Activated T-helper 1 cell treated with anti-CD3 and anti-CD28 coated beads, Interleukin-12 subunit alpha, Interleukin-12 subunit beta, Interleukin-2, Interleukin-4 antibody, amounts not matched to agents 30 ng/mL and 10 ng/mL and 1 ng/mL, durations not matched to agents 14 hours and 24 hours and 36 hours (primary cell): ENCODE measurements at places on chromosomes 12 and 14.

DNA sequence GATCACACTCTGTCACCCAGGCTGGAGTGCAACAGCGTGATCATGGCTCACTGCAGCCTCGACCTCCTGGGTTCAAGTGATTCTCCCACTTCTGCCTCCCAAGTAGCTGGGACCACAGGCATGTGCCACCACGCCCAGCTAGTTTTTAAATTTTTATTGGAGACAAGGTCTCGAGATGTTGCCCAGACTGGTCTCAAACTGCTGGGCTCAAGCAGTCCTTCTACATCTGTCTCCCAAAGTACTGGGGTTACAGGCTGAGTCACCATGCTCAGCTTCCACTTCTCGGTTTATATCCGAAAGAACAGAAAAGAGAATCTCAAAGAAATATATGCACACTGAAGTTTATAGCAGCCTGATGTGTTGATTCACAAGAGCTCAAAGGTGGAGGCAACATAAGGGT, 107.5 kb downstream of the SCARB1 start:
- DNase-seq, result no peak

- no peak for DNase-seq
These were observed 208.5 kb downstream of the ANO2 start for GRCh38 chr12:5736527-5736926.

DNA sequence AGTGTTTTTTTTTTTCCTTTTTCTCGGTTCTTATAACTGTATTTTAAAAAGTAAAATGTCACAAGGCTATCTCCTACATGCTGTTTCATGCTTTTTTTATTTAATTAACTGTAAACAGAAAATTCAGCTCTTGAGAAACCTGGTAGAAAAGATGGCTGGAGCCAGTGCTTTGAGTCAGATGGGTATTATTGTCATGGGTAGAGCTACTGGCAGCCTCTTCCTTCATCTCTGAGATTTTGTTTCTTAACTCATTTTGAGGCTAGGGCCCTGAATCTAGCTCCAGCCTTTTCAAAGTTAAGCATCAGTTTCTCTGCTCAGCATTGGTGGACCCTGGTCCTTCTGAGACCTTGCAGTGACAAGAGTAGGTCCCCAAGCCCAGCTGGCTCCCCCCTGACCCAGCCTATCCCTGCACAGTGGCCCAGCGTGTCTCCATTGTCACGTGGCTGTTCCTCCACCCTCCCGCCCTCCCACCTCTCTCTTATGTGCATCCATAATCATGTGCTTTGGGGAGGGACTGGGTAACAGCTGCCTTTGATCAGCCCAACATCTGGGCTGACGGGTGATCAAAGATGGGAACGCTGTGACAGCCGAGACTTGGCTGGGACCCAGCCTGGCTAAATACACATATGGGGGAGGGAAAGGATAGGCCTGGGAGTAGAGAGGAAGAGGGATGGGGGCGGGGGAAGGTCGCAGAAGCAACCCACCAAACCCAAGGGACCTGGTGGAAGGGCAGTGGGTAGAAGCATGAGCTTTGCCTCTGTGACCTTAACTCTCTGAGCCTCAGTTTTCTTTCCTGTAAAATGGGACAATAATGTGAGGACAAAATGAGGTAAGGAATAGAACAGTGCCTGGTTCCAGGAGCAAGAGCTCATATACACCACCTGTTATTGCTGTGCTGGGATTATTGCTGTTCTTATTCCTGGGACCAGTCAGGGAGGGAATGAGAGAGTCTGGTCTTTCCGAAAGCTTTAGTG, 24.4 kb upstream of the RBM19 start:
- no peak for DNase-seq

- DNase-seq, result no peak
These were observed 9.6 kb upstream of the IFI27L2 start for GRCh38 chr14:94139006-94139405.

DNA sequence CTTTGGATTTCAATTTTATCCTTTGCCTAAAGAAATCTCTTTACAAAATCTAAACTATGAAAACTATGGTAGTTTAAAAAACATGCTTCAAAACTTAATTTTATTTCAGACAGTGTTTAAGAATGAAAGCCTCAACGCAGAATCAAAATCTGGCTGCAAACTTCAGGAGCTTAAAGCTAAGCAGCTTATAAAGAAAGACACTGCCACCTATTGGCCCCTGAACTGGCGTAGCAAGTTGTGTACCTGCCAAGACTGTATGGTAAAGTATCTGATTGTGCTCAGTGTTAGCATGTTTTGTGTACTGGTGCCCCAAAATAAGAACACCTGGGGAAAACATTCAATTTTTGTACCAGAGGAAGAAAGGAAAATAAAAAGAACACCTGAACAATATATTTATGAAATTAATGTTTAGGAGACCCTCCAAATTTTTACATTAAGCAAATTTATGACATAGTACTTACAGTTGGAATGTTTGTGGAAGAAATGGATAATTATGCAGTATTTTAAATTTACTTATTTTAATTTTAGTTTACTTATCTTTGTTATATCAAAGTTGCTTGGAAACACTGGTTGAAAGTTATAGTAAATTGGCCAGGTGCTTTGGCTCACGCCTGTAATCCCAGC, 12.2 kb downstream of the UBR7 start:
- DNase-seq, result peak; percentile 14

DNA sequence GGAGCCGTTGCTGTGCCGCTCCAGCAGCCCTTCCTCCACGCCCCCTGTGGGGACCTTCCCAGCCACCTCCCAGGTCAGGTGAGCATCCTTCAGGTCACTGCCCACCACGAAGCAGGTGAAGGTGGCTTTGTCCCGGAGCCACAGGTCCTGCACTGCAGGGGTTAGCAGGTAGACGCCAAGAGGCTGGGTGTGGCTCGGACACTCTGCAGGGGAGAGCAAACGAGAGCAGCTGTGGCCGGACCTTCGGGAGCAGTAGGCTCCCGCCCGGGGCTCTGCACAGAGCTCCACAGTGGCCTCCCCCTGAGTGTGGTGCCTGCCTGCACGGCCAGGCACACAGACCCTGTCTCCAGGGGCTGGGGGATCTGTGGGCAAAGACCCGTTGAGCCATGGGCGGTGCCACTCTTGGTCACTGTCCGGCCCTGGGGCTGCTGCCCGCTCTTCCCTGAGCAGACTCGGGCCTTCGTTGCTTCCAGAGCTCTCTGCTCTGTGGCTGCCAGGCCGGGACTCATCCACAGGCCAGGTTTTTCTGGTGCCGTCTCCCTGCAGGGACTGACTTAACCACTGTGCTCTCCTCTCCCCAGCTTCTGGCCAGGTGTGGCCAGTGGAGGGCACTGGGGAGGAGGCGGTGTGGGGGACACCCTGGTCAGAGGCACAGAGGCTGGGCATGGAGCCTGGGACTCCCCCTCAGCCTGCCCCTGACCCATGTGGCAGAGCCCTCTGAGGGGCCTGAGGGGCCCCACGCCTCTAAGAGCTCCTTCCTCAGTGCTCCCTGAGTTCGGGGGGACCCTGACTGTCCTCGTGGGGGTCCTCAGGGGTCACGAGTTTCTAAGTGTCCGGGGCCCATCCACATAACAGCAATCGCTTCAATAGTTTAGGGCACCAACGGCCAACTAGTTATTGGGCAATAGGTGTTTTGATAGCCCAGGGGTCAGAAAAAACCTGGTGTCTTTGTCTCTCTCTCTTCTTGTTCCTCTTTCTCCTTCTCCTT, 314.9 kb downstream of the TMEM121 start:
- no peak for DNase-seq

GRCh38 chr12:28034271-28034670, 61.7 kb upstream of the PTHLH start:
- no peak for DNase-seq

GRCh38 chr12:27549236-27549800, 25.3 kb downstream of the PPFIBP1 start:
- DNase-seq, result no peak

- DNase-seq, result no peak
These were observed 81.4 kb upstream of the NCOR2 start for GRCh38 chr12:124648710-124649384.

- no peak for DNase-seq
These were observed 6.3 kb downstream of the ASCL1 start for GRCh38 chr12:102963796-102964195.

DNA sequence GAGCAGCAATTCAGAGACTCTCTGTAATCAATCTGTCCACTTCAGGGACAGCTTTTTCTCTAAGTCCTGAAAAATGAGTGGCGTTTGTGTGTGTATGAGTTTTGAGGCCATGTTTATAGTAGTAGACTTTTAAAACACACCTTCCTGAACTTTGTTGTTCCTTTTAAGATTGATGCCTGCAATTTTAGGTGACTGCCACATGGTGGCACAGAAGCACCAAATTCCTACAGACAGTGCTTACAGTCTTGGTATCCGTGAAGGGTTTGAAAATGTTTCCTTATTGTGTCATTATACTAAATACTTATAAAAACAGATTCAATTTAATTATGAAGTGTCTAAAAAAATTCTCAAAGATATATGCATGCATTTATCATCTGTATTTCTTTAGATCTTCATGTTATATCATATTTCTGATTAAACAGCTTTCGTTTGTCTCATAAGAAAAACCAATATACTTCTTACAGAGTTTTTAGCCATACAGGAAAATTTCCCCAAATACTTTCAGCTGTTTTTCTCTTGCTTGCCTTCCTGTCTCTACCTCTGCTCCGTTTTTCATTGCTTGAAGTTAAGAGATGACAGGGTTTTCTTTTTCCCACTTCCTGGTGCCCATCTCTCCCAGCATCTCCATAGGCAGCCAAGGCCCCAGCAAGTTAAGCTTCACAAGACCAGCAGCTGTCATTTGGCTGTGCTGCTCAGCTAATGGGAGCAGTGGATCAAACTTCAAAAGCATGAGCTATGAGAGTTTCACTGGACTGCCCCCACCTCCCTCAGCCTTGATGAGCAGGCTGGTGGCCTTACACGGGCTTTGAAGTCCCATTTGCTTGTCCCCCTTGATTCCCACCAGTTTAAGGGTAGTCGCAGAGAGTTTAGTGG, 259.6 kb downstream of the AKAP6 start:
- no peak for DNase-seq

DNA sequence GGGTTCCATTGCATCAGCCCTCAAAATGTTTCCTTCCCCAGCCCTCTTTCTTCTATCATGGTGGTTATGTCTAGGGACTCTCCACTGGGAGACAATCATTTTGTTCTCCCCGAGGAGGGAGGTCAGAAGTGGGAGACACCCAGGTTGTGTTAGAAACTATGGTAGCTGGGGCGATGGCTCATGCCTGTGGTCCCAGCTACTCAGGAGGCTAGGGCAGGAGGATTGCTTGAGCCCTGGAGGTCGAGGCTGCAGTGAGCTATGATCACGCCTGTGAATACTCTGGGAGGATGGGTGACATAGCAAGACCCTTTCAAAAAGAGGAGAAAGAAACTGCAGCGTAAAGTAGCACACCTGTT, 13.0 kb upstream of the LRRC23 start:
- DNase-seq, result no peak

GRCh38 chr14:64213086-64213485, 81.1 kb downstream of the ESR2 start:
- no peak for DNase-seq

DNA sequence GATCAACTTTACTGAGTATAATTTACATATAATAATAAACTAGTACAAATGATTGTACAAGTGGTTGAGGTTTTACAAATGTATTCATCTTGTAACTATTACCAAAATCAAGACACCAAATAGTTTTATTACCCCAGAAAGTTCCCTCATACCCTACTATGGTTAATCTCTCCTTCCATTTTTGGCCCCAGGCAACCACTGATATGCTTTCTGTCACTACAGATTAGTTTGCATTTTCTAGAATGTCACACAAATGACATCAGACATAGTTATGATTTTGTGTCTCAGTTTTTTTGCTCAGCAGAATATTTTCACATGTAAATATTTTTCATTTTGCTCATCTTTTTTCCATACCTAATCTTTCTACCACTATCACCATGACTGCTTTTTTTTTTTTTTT, 49.1 kb downstream of the TMX1 start:
- no peak for DNase-seq

GRCh38 chr12:70559390-70559789, 77.8 kb downstream of the PTPRB start:
- DNase-seq, result no peak

DNA sequence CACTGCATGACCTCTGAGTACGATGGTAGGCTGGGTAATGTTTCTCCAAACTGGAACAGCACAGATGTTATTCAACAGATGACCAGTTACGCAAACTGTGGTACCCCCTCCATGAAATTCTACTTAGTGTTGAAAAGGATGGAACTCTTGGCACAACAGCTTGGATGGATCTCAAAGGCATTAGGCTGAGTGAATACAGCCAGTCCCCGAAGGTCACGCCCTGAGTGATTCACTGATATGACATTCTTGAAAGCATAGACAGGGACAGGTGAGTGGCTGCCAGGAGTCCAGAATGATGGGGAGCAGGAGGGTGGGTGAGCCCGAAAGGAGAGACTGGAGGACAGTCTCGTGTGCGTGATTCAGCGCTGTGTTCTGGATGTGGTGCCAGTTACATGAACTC, 187.5 kb upstream of the TMEM132C start:
- no peak for DNase-seq

DNA sequence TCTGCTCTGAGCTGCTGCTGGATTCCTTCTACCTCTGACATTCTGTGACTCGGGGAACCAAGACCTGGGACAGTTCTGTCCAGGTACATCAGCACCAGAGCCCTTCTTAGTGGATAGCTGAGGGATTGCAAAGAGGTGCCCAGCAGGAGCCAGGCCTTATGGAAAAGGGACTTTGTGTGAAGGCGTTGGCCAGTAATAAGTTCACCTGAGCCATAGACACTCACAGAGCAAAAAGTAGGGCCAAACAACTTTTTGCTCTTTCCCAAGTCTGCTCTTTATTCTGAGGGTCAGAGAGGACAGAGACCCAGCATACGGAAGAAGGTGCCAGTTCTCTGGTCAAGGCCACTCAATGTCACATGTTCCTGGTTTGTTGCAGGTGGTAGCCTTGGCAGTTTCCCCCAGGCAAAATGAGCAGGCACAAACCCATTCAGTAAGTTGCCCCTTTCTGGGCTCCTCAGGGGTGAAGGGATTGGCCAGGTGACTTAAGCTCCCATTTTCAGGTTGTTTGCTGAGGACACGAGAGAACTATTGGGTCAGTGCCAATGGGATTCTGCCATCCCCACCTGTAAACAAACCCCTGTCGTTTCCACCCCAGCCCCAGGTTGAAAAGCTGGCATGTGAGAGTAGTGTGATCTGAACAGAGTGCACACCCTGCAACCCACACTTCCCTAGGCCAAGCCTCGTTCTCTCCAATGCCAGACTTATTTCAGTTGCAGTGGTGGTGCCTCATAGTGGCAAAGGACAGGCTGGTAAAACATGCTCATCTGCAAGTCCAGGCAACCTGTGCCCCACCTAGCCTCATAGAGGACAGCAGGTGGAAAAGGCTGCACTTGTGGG, 150.3 kb downstream of the SMOC1 start:
- DNase-seq, result no peak

GRCh38 chr14:22531451-22532344, 57.3 kb downstream of the DAD1 start:
- no peak for DNase-seq

- DNase-seq, result no peak
These were observed 31.1 kb downstream of the APOBEC1 start for GRCh38 chr12:7634561-7634960.

DNA sequence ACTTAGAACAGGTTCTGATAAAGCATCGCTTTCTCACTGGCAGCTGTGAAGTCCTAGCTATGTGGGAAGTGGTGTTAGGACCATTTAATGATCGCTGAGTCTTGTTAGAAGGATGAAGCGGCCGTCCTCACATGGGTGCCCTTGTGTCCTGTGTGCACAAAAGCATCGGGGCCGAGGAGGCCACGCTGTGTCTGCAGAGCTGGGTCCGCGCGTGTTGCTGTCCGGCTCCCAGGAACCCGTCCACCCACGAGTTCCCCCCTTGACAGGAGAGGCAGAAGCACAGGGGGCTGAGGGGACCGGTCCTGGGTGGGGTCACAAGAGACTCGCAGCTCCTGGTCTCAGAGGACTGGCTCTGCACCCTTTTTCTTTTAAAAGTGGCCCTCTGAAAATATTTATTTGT, 90.4 kb downstream of the ADGRD1 start:
- DNase-seq, result no peak
